NCI-H1092 treated with DMSO at 0.1 percent for 48 hours (cell line): ENCODE measurements at places on chromosomes 7 and 10.
A peak's percentile ranks its signal among the peaks of the same experiment; 100 is the strongest.

DNA sequence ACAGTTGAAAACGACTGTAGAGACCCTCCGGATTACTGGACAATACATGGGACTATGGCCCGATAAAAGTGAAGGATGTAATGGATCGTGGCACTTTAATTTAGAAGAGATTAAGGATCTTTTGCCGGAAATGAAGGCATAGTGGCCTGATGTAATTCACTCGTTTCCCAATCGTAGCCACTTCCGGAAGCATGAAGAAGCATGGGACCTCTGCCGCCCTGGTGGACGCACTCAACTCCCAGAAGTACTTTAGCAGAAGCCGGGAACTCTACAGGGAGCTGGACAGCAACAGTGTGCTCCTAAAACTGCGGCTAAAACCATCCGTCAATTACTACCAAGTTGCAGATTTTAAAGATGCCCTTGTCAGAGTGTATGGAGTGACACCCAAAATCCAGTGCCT lies 59.6 kb upstream of the NUPR2 start:
- DNase-seq, result no peak

DNA sequence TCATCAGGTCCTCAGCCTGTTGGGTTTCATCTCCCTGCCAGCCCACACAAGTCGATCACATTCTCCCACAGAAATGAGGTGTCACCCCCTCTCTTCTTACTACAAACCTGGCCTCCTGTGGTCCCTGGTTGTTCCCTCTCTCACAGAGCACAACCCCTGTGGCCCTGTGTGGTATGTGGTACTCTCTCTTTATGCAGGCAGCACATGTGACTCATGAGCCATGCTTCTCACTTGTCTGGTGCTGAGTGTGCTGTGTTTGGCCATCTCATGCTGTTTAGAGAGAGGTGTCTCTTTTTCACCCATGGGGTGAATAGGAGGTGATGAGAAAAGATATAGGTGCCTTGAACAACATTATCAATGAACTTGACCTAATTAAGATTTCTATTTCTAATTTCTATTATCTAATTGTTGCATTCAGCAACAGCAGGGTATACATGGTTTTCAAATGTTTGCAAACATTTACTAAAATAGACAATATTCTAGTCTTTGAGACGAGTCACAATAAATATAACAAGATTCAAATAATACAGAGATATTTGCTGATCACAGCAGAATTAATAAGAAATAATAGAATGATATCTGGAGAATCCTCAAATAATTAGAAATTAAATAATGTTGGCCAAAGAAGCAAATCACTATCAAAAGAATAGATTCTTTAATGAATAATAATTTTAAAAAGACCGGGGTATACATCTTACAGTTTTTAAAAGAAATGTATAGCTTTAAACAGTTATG lies 633.8 kb upstream of the IGFBP3 start:
- DNase-seq, result no peak

DNA sequence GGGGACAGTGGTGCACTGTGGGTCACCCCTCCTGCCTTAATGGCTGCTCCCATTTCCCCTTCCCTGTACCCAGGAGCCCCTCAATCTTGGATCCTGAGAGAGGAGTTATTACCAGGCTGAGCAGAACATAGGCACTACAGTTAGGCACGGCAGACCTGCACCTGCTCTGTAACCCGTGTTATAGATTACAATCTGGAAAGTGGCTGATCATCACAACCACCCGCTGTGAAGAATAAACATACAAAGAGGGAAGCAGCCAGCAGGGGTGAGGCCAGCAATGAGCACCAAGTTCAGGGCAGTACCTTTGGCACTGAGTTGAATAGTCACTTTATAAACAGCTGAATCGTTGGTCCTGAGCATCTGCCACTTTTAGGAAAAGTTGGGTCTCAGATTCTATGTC lies 1.7 kb downstream of the CDHR1 start:
- peak; percentile 81 for DNase-seq

- DNase-seq, result no peak
Observed at GRCh38 chr10:102580230-102580629, 64.0 kb upstream of the TRIM8 start.

DNA sequence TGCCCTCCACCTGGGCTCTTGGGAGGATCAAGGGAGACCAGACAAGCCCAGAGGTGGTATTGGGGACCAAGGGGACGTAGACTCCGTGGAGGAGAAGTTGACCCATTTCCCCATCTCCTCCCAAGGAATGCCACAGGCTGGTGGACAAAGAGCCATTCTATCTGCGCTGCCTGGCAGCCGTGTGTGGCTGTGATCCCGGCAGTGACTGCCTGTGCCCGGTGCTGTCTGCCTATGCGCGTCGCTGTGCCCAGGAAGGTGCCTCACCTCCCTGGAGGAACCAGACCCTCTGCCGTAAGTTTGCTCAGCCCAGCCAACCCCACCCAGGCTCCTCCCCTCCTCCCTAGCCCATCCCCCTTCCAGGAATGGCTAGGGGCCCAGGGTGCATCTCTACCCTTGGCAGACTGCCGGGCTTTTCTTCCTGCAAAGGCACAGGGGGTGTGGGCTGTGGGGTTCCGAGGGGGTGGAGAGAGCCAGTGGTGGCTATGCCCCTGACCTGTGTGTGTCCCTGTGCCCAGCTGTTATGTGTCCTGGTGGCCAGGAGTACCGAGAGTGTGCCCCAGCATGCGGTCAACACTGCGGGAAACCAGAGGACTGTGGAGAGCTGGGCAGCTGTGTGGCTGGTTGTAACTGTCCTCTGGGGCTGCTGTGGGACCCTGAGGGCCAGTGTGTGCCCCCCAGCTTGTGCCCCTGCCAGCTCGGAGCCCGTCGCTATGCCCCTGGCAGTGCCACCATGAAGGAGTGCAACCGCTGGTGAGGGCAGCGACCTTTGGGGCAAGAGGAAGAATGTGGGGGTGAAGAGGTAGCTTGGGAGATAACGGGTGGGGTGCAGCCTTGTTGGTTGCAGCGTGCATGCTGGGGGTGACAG lies 10.2 kb upstream of the ZNF467 start:
- no peak for DNase-seq

DNA sequence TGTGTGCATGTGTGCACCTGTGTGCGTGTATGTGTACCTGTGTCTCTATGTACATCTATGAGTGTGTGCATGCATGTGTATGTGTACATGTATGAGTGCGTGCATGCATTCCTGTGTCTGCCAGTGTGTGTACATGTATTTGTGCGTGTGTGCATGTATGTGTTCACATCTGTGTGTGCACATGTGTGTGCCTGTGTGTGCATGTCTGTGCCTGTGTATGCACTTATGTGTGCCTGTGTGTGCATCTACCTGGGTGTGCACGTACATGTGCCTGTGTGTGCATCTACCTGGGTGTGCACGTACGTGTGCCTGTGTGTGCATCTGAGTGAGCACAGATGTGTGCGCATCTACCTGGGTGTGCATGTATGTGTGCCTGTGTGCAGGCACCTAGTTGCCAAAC lies 102.2 kb upstream of the DIP2C start:
- no peak for DNase-seq

DNA sequence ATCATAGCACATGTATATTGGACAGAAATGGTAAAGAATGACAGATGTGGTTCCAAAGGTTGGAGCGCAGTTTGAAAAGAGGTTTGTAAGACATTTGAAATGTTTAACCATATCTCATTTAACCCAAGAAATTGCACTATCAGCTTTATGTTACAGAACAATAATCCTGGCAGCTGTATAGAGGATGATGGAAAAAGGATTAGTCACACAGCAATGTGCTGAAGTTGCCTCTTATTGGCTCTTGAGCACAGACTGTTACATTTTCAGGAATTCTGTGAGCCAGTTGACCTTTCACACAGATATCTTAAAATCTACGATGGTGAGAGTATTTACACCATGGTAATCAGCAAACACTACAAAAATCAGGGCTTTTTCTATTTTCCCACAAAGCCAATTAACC lies 3.9 kb downstream of the COG5 start:
- DNase-seq, result no peak

GRCh38 chr7:134155206-134155605 lies 28.1 kb downstream of the LRGUK start:
- no peak for DNase-seq

DNA sequence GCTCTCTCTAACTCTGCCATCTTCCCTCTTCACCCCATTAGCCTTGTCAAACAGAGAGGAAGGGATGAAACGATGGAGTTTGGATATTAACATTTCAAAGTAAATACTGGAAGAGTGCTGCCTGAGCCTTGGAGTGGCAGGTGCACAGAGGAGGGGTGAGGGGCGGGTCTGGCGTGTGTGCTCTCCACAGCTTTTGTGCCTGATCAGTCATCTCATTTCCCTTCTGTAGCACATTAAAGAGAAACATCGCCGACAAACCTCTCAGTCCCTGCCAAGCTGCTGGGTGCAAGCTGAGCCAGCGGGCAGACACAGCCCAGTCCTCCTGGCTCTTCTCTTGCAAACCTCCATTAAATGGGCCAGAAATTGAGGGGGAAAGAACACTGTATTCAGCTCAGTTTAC lies 76.2 kb downstream of the SLIT1 start:
- peak; percentile 94 for DNase-seq

DNA sequence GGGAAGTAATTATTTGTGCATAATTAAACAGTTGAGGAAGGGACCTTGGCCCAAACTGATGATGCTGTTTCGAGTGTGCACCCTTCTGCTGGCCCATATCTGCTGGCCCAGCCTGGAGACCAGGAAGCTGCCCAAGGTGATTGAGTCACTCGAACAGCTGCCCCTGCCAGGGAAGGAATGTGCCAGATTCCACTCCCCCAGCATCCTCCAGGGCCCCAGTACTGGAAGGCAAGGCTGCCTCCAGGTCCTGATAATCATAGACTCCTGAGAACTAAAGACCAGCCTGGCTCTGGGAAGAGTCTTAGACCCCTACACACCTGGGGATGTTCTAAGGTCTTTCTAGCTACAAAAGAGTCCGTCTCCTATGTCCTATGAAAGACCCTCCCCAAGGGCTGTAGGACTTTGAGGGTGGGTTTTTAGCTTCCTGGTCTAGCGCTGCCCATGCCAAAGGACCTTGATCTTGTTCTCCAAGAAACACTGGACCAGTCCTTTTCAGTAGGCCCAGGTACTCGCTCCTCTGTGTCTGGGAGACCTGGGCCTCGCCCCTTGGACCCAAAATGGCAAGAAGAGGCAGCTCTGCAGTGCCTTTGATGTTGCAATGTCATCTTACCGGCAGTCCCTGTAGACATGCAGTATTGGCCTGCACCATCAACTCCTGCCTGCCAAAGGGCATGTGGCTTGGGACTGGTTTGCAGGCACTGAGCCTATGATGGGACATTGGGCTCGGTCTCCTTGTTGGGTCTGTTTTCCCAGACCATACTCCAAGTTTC lies 103.2 kb upstream of the GPR26 start:
- no peak for DNase-seq

GRCh38 chr7:25908154-25908949 lies 243.6 kb upstream of the NFE2L3 start:
- DNase-seq, result no peak

GRCh38 chr7:91504919-91505318 lies 240.7 kb downstream of the FZD1 start:
- DNase-seq, result peak; percentile 35

DNA sequence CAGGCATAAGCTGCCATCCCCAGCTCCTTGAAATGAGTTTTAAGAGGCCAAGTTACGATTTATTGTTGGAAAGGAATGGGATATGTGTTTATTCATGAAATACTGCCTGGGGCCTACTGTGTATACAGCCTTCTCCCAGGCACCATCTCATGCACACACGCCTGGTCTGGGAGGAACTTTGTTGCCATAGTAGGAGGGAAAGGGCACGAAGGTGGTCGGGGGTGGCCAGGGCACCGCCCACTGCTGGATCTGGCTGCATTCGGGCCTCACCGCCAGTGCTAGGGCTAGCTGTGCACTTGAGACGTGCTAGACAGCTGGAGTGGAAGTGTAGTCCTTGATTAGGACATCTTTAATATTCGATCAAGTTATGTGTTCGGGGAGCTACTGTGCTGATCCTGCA lies 84.0 kb downstream of the UBE3C start:
- DNase-seq, result no peak

- peak; percentile 58 for DNase-seq
Observed at GRCh38 chr7:114922026-114922651, at the start of gene MDFIC. TSS of gene MDFIC (plus strand) at chr7:114922094. CDS start at chr7:114923034, 940 bp downstream.

DNA sequence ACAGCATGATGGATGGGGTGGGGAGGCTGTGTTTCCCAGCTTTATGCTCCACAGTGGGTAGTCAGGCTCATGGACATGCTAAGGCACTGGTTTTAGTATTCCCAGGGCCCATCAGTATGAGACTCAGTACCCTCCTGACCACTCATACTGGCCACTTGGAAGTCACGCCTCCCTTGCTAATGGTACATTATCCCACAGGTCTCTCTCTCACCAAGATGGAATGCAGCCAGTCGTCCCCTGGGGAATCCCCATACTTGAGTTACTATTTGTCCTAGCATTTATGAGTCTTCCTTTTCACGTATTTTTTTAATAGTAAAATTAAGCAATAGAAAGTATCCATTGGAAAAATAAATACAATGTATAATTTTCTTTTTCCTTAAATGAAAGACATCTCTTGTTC lies 80.6 kb upstream of the TBX20 start:
- no peak for DNase-seq

- DNase-seq, result no peak
Observed at GRCh38 chr7:42085531-42085930, 151.5 kb downstream of the GLI3 start.

- DNase-seq, result peak; percentile 95
Observed at GRCh38 chr7:96034940-96035727, 262.8 kb downstream of the DYNC1I1 start.

- DNase-seq, result no peak
Observed at GRCh38 chr10:5570979-5571810, 46.4 kb downstream of the CALML3 start.
